ENCODE measurements at places on chromosomes 5 and 9.

- DNase-seq: no peak
These were observed 42.3 kb upstream of the ZSWIM6 start for GRCh38 chr5:61289669-61290306.

DNA sequence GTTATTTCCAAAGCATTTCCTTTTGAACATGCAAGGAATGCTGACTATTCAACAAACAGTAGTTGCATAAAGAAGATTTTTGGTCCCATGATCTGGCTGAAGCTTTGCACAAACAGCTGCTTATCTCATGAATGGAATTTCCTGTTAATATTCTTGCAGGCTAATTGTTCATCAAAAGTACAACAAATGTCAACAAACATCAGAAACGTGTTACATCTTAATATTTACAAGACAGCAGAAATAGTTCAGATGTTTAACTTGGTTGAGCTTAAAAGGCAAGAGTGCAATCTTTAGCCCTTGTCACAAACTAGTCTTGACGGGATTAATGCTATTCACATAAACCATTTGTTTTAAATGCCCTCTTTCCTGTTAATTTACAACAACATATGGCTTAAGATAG lies 47.9 kb upstream of the BASP1 start:
- DNase-seq: no peak

DNA sequence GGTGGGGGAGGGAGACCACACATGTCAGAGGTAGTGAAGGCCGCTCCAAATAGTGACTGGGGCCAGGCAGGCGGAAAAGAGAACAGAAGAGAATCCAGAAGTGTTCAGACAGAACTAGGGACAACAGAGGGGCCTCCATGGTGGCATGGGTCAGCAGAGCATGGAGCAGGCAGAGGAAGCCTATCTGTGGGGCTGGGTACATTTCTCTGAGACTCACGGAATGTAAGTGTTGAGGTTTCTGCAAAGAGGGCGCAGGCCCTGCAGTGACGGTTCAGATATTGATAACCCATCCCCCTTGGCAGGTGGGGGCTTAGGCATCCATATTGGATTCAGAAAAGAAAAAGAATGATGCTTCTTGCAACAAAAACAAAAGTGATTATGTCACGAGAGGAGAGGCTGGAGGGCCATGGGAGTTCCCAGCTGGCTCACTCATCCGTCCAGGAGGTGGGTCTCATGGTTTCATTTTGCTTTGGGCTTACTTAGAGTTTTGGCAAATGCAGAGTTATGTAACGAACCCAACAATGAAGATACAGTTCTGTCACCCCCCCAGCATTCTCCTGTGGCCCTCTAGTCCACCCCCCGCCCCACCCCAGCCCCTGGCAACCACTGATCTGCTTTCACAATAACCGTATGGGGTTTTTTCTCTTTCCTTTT lies 5.4 kb upstream of the RMND5B start:
- no peak for DNase-seq

DNA sequence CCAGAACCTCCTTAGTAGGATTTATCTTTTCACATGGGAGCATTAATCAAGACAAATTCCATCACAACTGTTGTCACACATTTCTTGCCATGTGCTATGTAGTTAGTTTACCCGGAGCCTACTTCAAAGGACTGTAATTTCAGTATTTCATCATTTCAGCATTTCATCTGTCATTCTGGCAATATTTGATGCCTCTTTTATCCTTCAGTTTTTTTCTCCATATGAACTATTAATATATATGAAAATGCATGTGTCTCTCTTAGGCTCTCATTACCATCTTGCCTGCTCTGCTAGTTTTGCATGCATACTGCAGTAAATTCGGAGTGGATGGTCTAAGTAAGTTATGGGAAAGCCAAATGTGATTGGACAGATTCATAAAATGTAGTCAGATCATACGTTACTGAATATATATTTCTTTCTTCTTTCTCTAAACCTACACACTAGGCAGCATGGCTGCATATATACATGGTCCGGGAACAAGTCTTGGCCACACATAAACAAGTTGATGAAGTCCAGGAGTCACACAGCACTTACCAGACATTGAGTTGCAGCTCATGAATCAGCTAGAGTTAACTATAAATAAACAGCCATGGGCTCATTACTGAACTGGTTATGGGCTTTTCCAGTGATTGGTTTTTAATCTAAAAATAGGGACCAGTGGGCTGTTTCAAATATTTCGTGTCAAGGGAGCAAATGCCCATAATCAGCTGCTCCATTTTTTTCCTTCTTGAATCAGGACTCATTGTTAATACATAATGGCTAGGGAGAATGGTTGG lies 46.6 kb downstream of the SPATA31D1 start:
- no peak for DNase-seq

DNA sequence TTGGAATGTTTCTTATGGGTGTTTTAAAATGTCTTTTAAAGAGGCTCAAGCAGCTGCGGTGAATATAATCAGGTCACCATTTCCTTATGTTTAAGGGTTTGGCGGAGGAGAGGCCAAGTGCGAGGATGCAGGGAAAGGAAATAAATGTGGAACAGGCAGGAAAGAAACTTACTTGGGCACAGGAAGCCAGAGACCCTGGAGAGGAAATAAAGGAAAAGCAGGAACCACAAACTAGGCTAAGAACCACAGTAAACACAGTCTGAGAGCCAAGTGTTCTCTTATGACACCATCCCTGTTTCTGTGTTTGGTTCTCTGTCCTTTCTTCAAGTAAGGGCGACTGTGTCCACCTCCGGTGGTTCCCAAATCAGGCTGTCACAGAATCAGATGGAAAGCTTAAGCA lies 166.5 kb downstream of the C9orf152 start:
- no peak for DNase-seq

- no peak for DNase-seq
These were observed 271.3 kb downstream of the ZSWIM6 start for GRCh38 chr5:61603211-61603908.

- DNase-seq: no peak
These were observed 247.2 kb upstream of the EFNA5 start for GRCh38 chr5:107917983-107918382.

GRCh38 chr5:153863951-153864350 lies 174.8 kb downstream of the FAM114A2 start:
- no peak for DNase-seq

DNA sequence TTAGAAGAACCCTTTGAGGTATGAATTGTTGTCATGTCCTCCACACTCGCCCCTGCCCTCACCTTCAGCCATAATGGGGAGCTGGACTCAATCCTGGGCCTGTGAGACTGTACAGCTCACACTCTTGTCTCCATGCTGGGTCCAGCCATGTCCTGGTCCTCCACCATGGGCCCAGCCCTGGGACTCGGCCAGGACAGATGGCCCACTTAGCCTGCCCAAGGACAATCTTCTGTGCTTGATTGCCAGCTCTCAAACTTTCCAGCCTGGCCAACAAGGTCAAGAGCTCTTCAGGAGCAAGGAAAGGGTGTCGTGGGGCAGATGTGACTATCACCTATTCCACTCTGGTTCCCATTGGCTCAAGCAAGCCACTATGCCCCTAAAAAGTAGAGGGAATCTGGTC lies 90.8 kb downstream of the HRH2 start:
- DNase-seq: no peak

- no peak for DNase-seq
These were observed 1.8 kb upstream of the RHOBTB3 start for GRCh38 chr5:95729115-95730010.

GRCh38 chr5:168217497-168217896 lies 73.9 kb upstream of the WWC1 start:
- DNase-seq: no peak

DNA sequence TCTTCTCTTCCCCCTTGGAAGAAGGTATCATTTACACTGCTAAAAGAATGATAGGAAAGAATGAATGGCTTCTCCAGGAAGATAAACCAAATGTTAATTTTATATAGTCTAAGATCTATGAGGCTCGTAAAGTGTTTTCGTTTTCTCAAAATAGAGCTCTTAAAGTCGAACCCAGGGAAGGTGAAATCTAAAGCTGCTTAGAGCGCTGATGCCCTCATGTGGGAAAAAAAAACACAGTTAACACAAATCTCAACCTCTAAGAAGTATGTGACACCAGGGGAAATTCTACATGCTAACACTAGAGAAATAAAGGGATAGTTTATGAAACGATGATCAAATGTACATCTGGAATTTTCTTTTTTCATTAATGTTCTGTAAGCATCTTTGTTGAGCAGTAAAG lies 257.9 kb downstream of the RASEF start:
- DNase-seq: no peak

Data from activated CD8-positive, alpha-beta memory T cell treated with anti-CD3 and anti-CD28 coated beads for 24 hours (primary cell).